ENCODE measurements at places on chromosomes 7 and 10.

GRCh38 chr7:66921918-66922486 lies 977 bp downstream of the TMEM248 start:
- no peak for DNase-seq

GRCh38 chr7:29130096-29130495 lies 16.2 kb downstream of the CPVL start:
- no peak for DNase-seq

GRCh38 chr7:103001210-103001609 lies 73.4 kb downstream of the FBXL13 start:
- no peak for DNase-seq

DNA sequence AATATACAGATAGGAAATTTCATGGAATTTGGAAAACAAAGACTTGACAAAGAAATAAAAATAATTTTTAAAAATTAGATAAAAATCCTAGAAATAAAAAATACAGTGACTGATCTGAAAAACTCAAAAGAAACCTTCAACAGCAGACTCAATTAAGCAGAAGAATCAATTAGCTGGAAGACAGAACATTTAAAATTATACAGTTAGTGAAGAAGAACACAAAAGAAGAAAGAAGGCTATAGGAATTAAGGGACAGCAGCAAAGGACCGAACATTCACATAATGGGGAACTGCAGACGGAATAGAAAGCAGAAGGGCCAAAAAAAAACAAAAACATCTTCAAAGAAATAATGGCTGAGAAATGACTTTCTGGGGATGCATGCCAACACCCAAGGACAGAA lies 314.5 kb downstream of the CRPPA start:
- no peak for DNase-seq

DNA sequence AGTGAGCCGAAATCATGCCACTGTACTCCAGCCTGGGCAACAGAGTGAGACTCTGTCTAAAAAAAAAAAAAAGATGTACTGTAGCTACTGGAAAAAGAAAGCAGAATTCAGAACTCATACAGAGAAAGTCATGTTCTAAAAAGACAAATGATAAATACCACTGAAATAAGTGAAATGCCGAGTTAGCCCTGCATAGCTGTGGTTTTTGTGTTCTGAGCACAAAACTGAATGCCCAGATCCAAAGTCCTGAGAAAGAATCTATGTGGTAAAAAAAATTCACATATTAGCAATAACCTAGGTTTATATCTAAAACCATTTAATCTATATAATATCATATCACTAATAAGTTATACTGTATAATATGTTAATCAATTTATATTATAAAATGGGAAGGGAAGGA lies 29.3 kb upstream of the HECW1 start:
- DNase-seq: no peak

GRCh38 chr7:29684787-29685650 lies 121.3 kb upstream of the WIPF3 start:
- peak; percentile 9 for DNase-seq

- no peak for DNase-seq
Observed at GRCh38 chr10:12198156-12198555, 2.2 kb downstream of the CDC123 start.

DNA sequence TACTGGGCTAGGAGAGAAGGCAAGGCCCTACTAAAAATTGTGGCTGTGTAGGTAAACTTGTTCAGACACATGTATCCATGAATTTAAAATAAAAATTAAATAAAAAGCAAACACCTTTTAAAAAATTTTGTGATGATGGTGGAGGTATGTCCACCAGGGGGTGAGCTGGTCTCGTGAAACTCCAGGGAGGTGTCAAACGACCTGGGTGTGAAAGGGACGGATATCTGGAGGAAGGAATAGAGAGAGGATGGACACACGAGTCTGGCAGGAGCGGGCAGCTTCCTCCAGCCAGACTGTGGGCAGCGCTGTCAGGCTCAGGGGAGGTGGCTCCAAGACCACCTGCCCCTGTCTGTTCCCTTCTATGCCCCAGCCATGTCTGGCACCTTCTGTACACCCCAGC lies 34.8 kb upstream of the DMBT1 start:
- DNase-seq: no peak

DNA sequence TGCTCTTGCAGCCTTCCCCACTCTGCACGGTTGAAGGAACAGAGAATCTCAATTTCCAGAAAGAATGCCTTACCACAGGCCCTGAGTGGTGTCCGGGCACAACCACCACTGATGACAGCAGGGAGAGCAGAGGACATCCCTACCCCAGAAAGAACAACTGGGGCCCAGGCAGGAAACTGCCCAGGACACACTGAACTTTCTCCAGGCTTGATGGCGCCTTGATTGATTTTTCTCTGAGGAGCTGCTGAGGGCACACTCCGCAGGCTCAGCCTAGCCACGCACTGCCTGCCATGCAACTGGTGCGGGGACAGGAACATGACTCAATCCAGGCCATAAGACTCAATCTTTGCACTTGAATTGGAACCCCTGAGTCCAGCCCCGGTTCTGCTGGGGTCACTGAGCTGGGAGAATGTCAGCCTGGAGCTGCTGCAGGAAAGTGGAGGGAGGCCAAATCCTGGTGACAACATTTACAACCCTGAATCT lies 5.9 kb downstream of the AKR1B1 start:
- no peak for DNase-seq

- no peak for DNase-seq
Observed at GRCh38 chr10:3106928-3107425, 39.6 kb downstream of the PFKP start.

- DNase-seq: no peak
Observed at GRCh38 chr10:19111501-19112267, 63.1 kb downstream of the MALRD1 start.

GRCh38 chr7:4132221-4132620 lies 549.9 kb upstream of the FOXK1 start:
- no peak for DNase-seq

- no peak for DNase-seq
Observed at GRCh38 chr7:151088856-151089699, 2.8 kb downstream of the AGAP3 start.

GRCh38 chr10:29471544-29471859 lies 163.3 kb downstream of the SVIL start:
- DNase-seq: no peak

GRCh38 chr10:17386616-17387075 lies 67.7 kb downstream of the ST8SIA6 start:
- no peak for DNase-seq

GRCh38 chr10:21372651-21373410 lies 152.7 kb downstream of the SKIDA1 start:
- no peak for DNase-seq

DNA sequence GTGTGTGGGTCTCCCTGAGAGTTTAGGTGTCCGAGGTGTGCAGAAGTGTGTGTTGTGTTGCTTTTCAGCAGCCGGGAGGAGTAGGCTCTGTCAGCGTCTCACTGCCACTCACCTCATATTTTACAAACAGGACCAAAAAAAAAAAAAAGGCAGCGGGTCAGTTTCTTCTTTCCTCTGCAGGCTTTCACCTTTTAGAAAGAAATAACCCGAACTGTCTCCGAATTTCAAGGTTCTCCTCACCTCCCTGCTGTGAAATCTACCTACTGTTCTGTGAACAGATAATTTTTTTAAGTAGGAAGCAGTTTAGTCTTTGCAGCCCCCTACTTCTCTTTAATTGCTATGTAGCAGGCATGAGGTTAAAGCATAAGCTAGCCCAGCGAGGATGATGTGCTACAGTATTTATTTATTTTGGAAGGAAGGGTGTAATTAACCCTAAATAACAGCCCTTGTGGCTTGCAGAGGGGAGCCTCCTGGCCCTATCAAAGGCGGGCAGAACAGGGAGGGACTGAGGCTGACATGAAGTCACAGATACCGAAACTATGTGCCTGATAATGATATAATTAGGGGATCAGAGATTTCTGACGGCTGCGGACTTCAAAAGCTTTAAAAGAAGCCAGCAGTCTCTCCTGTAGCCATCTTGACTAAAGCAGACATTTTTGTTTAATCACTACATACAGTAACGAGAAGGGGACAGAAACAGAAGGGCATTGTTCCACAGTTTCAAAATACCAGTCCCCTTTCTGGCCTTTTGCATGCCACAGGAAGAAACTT lies 1.6 kb downstream of the BAMBI start:
- DNase-seq: no peak

DNA sequence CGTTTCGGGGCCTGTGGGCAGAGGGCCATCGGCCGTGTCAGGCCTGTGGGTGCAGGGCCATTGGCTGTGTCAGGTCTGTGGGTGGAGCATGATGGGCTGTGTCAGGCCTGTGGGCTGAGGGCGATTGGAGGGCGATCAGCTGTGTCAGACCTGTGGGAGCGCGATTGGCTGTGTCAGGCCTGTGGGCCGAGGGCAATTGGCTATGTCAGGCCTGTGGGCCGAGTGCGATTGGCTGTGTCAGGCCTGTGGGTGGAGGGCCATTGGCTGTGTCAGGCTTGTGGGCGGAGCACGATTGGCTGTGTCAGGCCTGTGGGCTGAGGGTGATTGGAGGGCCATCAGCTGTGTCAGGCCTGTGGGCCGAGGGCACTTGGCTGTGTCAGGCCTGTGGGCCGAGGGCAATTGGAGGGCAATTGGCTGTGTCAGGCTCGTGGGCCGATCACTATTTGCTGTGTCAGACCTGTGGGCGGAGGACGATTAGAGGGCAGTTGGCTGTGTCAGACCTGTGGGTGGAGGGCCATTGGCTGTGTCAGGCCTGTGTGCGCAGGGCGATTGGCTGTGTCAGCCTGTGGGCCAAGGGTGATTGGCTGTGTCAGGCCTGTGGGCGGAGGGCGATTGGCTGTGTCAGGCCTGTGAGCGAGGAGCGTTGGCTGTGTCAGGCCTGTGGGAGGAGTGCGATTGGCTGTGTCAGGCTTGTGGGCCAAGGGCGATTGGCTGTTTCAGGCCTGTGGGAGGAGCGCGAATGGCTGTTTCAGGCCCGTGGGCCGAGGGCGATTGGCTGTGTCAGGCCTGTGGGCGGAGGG lies 54.1 kb downstream of the DYNC2I1 start:
- DNase-seq: no peak

- no peak for DNase-seq
Observed at GRCh38 chr10:75612904-75613684, 181.7 kb downstream of the LRMDA start.

- DNase-seq: no peak
Observed at GRCh38 chr10:100817268-100817839, 72.0 kb downstream of the PAX2 start.

- DNase-seq: no peak
Observed at GRCh38 chr10:98223874-98224273, 44.1 kb downstream of the LOXL4 start.

All from stimulated activated CD8-positive, alpha-beta memory T cell treated with anti-CD3 and anti-CD28 coated beads, Interleukin-4, amount 100 ng/mL, for 4 hours (primary cell).